ENCODE measurements at places on chromosomes 1 and 21.

- DNase-seq, result no peak
Measured at GRCh38 chr1:187092104-187092503, 263.4 kb downstream of the PLA2G4A start.

GRCh38 chr1:54615531-54616279, 7.6 kb downstream of the FAM151A start:
- DNase-seq, result no peak

GRCh38 chr21:32256251-32256650, 22.6 kb downstream of the MIS18A start:
- peak; percentile 39 for DNase-seq

GRCh38 chr1:99696616-99697015, 50.7 kb downstream of the PALMD start:
- DNase-seq, result no peak

DNA sequence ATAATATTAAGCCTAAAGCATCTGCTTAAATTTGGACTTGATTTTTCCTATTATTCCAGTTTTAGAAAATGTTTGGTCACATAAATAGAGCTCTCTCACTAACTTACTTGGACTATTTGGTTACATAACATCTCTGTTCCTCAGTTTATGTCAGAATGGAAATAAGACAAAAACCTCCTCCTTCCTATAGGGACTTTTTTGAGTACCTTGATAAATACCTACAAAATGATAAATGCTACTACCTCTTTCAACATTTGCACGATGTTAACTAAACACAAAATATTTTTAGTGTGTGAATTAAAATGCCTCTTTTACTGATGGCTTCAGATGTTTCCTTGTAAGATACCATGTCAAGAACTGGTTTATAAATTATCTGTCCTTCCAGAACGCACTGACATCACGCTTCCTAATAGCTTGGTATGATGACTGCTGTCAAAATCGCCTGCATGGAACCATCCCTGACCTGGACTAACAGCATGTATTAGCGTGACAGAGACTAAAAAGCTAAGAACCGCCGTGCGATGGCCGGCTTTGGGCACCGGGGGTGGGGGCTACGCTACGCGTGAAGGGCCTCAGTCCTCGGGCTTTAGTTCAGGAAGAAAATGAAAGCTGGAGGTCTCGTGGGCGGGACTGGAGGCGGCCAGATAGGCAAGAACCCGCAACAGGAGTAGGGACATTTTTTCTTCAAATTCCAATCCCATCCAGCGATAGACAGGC, 133.2 kb upstream of the BARHL2 start:
- no peak for DNase-seq

DNA sequence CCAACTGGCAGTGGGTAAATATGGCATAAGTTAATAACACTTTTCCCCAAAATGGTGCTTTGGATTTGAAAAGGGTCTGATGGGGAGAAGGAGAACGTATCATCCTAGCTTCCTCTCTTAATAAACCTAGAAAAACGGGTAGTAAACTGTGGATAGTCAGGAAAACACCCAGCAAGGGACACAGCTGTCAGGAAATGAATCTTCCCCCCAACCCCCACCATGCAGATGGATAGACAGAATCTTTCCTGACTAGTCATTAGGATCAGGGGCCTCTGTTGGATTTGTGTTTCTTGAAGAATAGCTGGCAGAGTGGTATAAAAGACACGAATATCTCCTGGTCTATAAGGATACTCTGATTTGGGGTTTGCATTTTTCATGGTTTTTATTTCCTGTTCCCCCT, 22.5 kb upstream of the LAX1 start:
- DNase-seq, result no peak

DNA sequence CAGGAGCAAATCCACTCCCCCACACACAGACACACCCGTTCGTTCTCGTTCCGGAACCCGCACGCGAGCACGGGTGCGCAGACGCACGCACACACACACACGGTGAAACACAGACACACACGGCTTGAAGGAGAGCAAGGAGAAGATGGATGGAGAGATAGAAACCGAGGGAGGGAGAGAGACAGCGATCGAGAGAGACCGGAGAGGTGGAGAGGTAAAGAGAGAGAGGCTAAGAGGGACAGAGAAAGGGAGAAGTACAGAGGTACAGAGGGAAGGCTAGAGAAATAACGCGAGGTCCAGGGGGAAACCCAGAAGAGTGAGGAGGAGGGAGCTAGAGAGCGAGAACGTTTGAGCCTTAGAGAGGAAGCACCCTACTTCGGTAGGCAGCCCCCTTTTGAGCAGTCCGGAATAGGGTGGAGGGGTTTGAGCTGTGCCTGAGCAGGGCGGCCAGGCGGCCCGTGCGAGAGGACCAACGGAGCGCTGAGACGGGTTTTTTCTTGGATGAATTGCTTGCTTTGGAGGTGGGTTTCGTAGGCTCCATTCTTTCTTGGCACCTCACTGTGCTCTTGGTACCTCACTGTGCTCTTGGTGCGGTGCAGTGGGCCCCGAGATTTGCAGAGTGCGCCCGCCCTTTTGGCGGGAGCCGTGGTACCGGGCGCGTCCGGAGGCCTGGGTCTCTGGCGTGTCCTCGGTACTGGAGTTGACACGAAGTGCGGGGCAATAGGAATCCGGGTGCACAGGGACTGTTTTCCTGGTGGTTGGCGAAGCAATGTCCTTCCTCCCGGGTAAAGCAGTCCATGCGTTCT, 88.4 kb upstream of the RHOU start:
- DNase-seq, result peak; percentile 66

GRCh38 chr1:239537795-239538194, 151.4 kb downstream of the CHRM3 start:
- no peak for DNase-seq

DNA sequence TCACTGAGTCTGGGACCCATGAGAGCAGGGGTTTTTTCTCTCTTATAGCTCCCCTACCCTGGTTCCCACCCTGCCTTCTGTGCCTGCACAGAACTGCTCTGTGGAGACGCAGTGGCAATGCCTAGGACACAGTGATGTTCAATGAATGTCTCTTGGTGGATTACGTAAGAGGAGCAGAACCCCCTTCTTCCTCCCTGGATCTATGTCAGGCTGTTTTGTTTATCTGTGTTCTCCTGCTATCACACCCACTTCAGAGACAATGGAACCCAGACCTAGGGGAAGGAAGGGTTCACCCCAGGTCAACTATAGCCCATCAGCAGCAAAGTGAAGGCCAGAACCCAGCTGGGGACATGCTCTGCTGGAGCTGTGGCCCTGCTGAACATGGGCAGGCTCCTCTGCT, 2.0 kb downstream of the HPCAL4 start:
- no peak for DNase-seq

DNA sequence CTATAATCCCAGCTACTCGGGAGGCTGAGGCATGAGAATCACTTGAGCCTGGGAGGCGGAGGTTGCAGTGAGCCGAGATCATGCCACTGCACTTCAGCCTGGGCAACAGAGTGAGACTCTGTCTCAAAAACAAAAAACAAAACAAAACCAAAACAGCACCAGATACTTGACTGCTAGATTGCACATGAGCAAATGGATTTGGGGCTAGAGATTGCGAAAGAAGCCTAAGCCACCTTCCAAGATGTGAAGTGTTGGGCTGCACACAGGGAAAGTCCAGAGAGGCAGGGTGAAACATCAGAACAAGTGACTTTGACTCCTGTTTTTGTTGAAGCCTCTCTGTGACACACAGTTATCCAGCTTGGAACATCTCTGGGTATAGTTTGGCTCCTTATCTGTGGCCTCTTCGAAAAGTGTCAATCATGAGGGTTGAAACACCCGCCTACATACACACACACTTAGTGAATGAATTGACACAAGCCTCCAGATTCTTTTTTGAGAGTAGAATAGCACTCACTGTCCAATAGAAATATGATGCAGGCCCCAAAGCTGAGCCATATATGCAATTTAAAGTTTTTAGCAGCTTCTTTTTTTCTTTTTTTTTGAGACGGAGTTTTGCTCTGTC, 34.2 kb upstream of the GPR137B start:
- no peak for DNase-seq

DNA sequence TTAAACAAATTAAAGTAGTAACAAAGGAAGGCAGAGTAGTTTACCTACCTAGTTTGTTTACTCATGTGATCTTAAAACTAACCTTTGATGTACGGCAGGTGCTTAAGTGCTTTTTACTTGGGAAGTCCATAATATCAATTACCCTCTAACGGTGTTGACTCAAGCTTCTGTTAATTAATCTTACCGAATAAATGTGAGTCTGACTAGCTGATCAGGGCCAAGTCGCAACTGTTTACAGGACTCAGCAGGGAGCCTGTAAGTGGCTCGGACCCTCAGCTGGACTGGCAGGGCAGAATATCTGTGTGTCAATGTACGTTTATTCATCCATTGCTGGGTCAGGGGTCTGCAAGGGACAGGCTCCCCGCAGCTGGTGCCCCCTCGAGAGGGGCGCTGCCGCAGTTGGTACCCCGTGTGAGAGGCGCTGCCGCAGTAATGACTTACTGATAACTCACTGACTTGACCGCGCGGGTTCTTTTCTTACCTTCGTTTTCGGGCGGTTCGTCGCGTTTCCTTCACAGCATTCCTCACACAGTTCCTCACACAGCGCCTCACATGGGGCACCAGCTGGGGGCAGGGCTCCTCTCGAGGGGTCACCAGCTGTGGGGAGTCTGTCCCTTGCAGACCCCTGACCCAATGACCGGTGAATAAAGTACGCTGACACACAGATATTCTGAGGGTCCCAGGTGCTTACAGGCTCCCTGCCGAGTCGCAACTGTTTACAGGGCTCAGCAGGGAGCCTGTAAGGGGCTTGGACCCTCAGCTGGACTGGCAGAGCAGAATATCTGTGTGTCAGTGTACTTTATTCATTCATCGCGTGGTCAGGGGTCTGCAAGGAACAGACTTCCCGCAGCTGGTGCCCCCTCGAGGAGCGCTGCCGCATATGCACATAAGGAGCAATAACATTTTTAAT, 3.0 kb downstream of the FMO1 start:
- no peak for DNase-seq

- DNase-seq, result peak; percentile 19
Measured at GRCh38 chr1:23916209-23917131, 3.3 kb upstream of the CNR2 start.

- no peak for DNase-seq
Measured at GRCh38 chr21:20639026-20639425, 359.2 kb upstream of the NCAM2 start.

DNA sequence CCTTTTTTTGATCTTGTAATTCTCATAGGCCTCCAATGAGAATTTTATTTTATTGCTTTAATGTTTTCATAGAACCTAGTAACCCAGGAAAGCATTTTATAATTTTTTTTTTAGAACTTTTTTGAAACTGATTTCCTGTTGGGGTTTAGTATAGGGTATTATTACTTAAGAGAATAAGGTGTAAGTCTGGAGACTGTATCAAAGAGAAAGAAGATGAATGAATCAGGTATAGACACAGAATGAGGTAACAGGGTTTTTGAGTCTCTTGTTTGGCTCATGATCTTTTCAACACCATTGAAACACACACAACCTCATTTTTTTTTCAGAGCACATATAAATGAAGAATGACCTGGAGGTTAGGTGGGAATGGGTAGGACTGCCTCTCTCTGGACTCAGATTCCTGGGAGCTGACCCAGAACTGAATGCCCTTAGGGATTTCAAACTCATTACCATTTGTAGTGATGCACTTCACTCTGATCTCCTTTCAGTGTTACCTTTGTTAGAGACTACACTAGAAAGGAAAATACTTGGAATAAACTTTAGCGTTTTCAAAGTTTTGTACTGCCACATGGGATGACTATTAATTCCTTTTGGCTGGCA, 51.0 kb downstream of the EPB41 start:
- DNase-seq, result no peak

DNA sequence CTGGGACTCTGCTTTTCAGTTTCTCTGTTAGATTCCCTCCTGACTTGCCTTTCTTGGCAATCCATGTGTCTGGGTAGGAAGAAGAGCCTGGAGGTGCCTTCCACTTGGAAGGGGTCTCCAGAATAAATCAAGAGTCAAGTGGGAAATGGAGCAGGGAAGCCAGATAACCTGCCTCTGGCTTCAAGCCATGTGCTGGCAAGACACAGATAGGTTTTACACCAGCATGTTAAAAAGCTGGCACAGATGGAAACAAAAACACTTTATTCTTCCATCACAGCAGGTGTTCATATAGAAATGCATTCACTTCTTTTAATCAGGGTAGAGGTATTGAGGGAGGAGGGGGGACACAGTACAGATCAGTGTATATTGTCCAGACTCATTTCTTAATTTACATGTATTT, 356.9 kb upstream of the RUNX1 start:
- DNase-seq, result peak; percentile 10

DNA sequence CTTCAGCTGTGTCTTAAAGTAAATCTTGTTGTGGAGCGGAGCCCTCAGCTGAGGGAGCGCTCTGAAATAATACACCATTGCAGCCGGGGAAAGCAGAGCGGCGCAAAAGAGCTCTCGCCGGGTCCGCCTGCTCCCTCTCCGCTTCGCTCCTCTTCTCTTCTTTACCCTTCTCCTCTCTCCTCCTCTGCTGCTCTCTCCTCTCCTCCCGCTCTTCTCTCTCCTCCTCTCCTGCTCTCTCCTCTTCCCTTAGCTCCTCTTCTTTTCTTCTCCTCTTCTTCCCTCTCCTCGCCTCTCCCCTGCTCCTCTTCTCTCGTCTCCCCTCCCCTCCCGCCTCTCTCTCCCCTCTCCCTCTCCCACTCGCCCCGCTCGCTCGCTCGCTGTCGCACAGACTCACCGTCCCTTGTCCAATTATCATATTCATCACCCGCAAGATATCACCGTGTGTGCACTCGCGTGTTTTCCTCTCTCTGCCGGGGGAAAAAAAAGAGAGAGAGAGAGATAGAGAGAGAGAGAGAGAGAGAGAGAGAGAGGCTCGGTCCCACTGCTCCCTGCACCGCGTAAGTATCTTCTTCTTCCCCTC, at the start of gene PROX1:
PROX1 (plus strand) TSS at position 47 of the 580 bp plus-strand sequence. CDS start 8,563 bp downstream, outside the sequence.
- DNase-seq, result peak; percentile 93

- peak; percentile 81 for DNase-seq
Measured at GRCh38 chr1:210407207-210407886, 78.6 kb downstream of the HHAT start.

GRCh38 chr1:14842891-14843290, 244.4 kb downstream of the KAZN start:
- DNase-seq, result no peak

- peak; percentile 88 for DNase-seq
Measured at GRCh38 chr1:229058111-229058561, 212.8 kb upstream of the RAB4A start.

DNA sequence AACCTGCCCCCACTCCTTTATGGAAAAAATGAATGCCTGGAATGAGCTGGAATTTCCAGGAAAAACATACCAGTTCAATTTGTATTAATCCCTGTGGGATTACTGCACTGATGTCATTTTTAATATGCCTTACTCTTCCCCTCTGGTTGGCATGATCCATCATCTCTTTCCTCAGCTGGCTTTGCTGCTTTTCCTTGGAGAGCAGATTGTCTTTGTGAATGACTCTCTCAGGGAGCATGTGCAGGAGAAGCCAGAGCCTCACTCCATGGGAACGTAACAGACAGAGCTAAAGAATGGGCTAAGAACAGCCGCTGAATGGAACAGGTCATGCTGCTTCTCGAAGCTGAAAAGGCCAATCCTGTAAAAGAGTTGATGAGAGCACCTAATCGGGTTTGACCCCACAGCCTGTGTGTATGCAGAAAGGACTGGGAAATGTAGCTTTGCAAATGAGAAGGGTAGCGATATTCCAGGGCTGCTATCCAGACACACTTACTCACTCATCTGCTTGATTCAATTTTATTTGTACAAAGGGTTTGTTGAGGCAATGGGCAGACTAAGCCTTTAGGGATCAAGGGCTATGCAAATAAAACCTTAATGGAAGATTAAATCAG, 20.7 kb downstream of the PHC2 start:
- DNase-seq, result no peak
